ENCODE measurements at places on chromosomes 3 and 15. TPM values are rescaled to one million over a fixed set of nuclear protein-coding genes. Genes with fewer than 3 reads are reported as not detected.

- DNase-seq = no peak
Measured at GRCh38 chr3:71433631-71434030, 149.9 kb downstream of the FOXP1 start.

- DNase-seq = no peak
Measured at GRCh38 chr3:61200270-61200669, 51.0 kb downstream of the FHIT start.

Gene SEMA3B
- 4.3 TPM for total RNA-seq

- DNase-seq = no peak
Measured at GRCh38 chr3:50395070-50395860, 35.9 kb upstream of the TMEM115 start.

Gene CPB1
- total RNA-seq = not detected

GRCh38 chr3:183460081-183461055, 31.9 kb upstream of the MCF2L2 start:
- no peak for DNase-seq

GRCh38 chr15:72162569-72162968, 35.0 kb downstream of the GRAMD2A start:
- no peak for DNase-seq

DNA sequence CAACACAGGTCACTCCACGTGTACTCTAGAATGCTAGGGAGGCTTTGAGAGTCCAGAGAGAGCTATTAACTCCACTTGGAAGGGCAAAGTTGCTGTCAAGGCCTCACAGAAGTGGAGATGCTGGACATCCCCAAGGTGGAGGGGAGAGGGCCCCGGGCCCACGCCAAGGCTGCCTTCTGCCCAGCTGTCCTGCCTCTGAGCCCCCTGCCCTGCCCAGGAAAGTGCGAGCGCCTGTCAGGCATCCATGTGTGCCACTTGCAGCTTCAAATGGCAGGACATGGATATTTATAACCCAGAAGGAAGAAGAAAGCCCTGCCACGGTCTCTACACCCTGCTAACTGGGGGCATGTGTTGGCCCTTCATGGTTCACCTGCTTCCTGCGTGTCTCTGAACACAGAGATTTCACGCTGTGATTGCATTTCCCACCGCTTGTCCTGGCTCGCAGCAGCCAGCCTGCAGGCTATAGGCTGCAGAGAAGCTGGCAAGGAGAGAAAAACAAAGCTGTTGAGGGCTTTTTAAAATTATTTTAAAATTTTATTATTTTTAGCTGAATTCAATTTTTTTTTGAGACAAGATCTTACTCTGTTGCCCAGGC, 17.0 kb downstream of the ANKDD1A start:
- no peak for DNase-seq

GRCh38 chr15:56428821-56429458, 36.0 kb downstream of the MNS1 start:
- peak; percentile 39 for DNase-seq

DNA sequence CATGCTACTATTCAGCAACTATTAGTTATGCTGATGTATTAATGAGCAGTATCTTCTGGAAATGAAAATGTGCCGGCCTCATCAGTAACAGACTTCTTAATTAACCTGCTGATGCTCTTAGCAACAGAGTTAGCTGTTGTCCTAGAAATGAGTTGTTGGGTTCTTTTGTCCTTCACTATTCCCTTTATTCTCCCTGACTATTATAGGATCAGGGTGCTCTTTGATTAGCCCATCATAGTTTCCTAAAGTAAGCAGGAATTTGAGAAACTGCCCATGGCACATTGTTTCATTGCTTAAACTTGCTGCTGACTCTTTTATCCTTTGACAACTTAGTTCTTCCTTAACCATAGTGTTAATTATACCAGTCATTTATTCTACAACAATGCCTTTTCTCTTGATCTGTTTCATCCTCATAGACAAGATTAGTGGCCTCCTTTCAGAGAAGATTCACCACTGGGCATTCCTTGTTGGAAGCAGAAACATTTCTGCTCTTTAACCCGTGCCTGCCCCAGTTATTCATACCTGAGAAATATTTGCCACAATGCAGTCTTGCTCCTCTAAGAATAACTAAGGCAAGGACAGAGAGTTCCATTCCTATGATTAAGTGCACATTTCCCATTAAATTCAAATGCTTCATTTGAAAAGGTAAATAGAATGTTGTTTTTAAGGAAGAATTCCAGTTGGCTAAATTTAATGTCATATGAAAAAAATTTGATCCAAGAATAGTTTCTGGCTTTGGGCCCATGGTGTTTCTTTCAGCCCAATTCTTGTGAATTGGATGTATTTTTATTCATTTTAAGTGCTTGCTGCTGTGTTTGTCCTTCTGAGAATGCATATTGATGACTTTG, 573.3 kb upstream of the TBL1XR1 start:
- DNase-seq = peak; percentile 41

DNA sequence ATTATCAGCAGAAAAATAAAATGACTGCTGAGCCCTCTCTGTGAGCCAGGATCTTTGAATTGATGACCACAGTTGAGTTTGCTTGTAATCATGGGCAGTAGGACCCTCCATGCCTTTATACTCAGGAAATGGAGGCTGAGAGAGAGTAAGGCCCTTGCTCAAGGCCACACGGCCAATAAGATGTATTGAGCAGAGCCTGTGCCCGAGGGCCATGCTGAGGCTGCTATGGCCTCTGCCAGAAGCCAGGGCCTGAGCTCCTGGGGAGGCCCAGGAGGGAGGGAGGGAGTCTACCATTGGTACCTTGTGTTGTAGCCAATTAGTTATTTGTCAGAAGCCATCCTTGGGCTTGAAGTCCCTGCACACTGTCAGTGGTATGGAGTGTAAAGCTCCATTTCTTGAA, 151.4 kb downstream of the DNAJB8 start:
- DNase-seq = no peak

DNA sequence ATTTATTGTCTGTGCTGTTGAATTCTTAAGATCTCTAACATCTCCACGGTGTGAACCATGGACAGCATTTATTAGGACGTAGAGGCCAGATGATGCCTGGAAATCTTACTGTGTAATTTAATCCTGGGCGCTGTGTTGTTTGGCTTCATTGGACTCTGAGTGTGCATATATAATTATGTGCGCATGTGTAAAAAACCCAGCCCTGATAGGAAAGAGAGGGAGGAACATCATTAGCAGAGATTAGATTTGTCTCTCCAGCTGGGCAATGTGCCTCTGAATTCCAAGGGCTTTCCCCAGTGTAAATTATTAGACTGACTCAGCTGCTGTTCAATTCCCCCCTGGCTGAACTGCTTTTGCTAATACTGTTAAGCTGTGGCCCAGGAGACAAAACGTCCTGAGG, 39.6 kb downstream of the MAP3K13 start:
- peak; percentile 61 for DNase-seq

Gene C3orf85
- not detected for total RNA-seq

Gene CLDN16
- under 0.01 TPM for total RNA-seq

DNA sequence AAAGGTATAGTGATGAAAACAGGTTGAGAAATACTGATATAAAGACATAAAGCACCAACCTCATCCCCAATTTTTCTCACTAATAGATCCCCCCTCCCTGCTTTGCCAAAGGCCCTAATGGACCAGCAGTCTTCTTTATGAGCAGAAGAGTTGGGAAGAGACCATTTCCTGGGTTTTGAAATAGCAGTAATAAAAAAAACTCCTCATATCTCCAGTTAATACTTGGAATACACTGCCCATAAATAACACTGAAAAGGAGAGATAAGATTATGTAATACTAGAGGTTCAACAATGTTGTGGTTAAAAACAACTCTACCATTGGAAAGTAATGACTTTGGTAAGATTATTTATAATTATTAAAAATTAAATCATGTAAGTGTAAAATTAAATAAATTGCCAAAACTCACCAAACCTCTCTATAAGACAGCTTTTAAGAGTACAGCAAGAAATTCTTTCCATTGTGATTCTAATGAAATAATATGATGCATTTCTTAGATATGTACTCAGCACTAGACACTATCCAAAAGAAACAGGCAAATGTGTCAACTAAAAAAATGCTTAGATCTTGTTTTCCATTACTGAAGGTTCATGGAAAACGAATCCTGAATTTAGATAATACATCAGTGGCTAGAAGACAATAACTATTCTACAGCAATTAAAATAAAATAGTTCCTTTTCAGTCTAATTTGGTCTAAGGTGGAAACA, 88.2 kb downstream of the FAIM start:
- no peak for DNase-seq

DNA sequence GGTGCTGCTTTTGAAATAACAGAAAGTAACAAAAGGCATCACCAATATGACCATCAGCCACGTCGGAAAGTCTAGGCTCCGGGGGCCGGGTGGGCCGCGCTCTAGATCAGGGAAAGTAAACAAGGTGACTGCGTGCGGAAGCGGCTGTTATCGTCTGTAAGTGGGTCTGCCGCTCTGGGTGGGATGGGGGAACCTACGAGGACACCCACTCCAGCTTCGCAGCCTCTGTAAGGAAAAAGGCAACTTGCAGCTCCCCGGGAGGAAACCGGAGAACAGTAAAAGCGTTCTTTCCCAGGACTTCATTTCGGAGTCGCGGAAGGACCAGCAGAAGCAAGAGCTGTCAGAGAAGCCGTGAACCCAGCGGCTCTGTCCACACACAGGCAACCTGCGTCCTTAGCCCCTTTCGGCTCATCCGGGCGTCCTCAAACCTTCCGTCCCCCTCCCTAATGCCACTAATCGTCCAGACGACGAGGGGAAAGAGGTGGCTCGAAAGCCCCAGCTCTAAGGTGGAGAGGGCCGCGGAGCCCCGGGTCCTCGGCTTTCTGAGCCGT, 461 bp downstream of the XRN1 start:
- DNase-seq = peak; percentile 46

DNA sequence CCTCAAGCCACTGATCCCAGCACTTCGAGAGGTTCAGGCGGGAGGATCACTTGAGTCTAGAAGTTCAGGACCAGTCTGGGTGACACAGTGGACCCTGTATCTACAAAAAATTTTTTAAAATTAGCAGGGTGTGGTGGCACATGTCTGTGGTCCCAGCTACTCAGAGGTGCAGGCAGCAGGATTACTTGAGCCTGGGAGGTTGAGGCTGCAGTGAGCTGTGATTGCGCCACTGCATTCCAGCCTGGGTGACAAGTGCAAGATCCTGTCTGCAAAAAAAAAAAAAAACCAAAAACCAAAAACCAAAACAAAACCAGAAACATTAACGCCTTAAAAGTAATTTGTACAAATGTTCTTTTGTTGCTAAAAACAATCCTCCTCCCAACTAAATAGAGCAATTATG, 27.9 kb upstream of the SLC12A8 start:
- peak; percentile 35 for DNase-seq

- DNase-seq = peak; percentile 93
Measured at GRCh38 chr3:190182418-190183043, 61.8 kb upstream of the P3H2 start.

Gene GOLGA8T
- not detected for total RNA-seq

DNA sequence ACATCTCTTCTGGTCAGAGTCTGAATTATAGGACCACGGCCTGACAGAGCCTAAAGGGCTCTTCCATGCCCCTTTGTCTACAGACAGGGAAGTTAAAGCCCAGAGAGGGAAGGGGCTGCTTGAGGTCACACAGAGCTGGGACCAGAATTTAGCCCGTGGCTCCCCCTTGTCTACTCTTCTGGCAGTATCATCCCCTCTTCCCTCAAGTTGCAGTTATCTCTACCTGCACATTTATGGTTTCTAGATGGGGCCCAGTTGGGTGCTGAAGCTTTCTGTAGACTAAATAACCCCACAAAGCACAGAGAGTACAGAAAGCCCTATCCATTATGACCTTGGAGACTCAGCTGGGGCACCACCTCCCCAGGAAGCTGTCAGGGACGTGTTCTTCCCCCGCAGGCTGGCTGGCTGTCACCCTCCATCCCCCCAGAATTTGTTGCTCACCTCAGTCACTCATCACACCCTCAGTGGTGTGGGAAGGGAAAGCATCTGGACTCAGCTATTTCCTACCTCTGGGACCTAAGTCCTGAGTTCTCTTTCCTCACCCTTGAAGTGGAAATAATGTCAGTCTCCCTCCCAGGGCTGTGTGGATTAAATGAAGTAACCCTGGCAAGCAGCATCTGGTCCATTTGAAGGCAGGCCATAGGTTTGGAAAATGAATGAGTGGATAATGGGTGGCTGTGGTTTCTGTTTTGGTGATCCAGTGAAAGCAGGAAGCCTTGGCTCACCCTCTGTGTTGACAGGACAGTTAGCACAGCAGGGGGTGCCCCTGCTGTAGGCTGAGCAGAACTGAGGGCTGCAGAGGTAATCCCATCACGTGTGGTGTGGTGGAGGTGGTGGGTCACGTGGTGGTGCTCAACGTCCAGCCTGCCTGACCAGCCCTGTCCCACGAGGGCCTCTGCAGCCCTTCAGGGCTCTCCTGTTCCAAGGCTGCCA, 16.3 kb downstream of the ACOX2 start:
- no peak for DNase-seq

DNA sequence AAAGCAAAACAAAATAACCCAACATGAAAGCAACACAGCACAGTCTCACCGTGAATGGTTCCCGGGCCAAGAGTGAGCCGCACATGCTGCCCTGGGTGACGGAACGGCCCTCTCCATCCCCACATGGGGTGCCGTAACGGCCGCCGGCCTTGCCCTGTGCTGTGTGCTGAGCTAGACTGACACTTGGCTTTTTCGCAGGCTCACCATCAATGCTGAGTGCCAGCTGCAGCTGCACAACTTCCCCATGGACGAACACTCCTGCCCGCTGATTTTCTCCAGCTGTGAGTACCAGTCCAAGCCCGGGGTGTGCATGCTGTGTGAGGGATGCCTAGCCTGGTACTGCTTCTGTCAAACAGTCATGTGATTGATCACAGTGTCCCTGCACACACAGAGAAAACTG, 357.6 kb downstream of the GABRG3 start:
- DNase-seq = no peak

GRCh38 chr3:169879845-169880575, 10.3 kb upstream of the LRRC31 start:
- no peak for DNase-seq

DNA sequence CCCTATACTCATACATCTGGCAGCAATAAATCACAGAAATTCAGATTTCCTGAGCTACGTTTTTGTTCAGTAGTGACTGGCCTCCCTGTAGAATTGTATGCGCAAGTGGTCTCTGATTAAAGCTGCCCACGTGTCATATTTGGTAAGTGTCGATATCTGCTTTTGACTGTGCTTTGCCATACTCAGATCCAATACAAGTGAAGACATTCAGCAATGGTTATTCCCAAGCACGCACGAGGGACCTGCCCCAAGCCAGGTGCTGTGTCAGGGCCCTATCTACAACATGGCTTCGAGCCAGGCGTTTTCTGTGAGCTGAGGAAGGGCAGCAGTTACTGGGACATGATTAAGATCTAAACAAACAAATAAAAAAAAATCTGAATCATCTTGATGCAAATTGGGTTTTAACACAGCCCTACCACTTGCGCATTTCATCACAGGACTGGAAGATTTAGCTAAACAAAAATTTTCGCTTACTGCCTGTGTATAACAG, 47.2 kb upstream of the ICE2 start:
- DNase-seq = no peak

Measured in IMR-90 (cell line).